ENCODE measurements at places on chromosomes 1 and 21. TPM values are rescaled to one million over a fixed set of nuclear protein-coding genes. Genes with fewer than 3 reads are reported as not detected.

FCRL4 gene
- not detected for total RNA-seq

GRCh38 chr1:205324781-205325180, 3.2 kb upstream of the NUAK2 start:
- peaks cover 27% of the 10 kb centered on the region for H3K4me1 ChIP-seq
- H3K36me3 ChIP-seq = no peaks in the 10 kb centered on the region
- no peak for DNase-seq

DNA sequence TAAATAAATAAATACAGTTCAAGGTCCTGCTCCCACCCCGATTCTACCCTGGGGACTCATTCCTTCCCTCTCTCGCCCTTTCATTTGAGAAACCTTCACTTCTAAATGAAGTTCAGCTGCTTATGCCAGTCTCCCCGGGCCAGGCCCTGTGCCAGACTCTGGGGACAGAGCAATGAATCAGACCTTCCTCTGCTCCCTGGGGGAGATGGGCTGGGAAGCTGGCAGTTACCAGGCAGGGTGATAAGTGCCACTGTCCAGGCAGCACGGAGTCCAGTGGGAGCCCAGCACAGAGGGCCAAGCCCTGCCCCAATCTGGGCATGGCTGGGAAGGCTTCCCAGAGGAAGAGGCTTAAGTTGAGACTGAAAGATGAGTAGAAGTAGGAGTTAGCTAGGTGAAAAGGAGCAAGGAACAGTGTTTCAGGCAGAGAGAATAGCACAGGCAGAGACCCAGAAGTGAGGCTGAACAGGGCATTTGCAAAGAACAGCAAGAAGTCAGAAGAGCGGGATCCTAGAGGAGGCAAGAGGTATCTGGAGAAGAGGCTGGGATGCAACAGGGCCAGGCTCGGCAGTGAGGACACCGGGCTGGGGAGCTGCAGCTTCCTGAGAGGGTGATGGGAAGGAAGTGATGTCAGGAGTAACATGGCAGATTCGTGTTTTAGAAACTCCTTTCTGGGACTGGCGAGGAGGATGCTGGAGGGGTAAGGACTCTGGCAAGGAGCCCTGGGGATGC, 13.5 kb downstream of the KCNQ4 start:
- no peak overlapping the region for H3K27ac ChIP-seq
- no peak overlapping the region for H3K4me3 ChIP-seq
- peaks cover 11% of the 10 kb centered on the region for H3K27me3 ChIP-seq

DNA sequence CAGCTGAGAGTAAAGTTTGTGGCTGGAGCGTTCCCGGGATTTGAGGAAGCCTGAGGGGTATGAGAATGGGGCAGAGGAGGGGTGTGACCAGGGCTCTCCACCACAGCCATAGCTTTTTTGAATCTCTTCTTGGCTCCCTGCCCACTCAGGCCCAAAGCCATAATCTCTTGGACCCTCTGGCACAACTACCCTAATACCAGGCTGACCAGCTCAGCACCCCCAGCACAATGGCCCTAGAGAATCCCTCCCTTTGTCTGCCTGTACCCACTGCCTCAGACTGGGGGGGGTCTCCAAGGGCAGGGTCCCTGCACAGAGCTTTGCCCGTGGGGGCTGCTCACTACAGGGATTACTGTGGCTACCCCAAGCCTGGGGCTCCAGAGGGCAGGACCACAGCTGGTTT, 7.5 kb downstream of the DENND4B start:
- H3K4me1 ChIP-seq = no peaks in the 10 kb centered on the region
- H3K27me3 ChIP-seq = no peaks in the 10 kb centered on the region
- no peak overlapping the region for H3K27ac ChIP-seq

GRCh38 chr1:24959623-24959975, 29.5 kb upstream of the RUNX3 start:
- no peaks in the 10 kb centered on the region for H3K4me1 ChIP-seq
- no peak overlapping the region for H3K27ac ChIP-seq
- no peaks in the 10 kb centered on the region for H3K36me3 ChIP-seq
- no peak overlapping the region for H3K4me3 ChIP-seq
- no peak for DNase-seq

LCE1D gene
- not detected for total RNA-seq

DNA sequence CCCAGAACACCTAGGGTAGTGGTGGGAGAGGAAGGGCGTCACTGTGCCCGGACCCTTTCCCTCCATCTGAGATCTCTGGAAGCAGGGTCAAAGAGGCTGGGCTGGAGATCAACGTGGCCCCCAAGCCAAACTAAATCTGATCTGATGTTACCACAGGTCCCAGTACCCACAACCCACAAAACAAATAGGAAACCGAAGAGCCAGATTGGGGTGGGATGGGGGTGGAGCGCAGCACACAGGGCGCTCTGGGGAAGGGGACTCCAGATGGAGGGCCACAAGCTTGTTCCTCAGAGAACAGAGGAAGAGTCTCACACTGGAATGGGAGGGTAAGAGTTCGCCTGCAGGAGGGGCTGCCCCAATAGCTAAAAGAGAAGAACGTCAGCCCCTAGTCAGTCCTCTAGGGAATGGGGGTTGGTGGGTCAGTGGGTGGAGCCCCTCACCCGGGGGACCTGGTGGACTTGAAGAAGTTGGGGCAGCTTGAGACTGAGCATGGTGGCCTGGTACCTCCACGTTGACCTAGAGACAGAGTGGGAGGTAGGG, 1.5 kb downstream of the PAQR6 start:
- H3K4me1 ChIP-seq = peaks cover 4% of the 10 kb centered on the region
- no peak overlapping the region for H3K4me3 ChIP-seq
- H3K36me3 ChIP-seq = peaks cover 5% of the 10 kb centered on the region
- no peak for DNase-seq
- peak overlapping the region; percentile 4 for H3K27ac ChIP-seq

GRCh38 chr1:72567521-72567920, 285.2 kb upstream of the NEGR1 start:
- peaks cover 4% of the 10 kb centered on the region for H3K4me1 ChIP-seq
- no peak overlapping the region for H3K27ac ChIP-seq
- no peaks in the 10 kb centered on the region for H3K36me3 ChIP-seq
- DNase-seq = no peak
- no peak overlapping the region for H3K4me3 ChIP-seq
